Colonic mucosa (tissue), 4 donors: ENCODE measurements at places on chromosomes 11 and 22.

- DNase-seq: no peak
Observed at GRCh38 chr22:40482391-40482790, 112.0 kb downstream of the SGSM3 start.

DNA sequence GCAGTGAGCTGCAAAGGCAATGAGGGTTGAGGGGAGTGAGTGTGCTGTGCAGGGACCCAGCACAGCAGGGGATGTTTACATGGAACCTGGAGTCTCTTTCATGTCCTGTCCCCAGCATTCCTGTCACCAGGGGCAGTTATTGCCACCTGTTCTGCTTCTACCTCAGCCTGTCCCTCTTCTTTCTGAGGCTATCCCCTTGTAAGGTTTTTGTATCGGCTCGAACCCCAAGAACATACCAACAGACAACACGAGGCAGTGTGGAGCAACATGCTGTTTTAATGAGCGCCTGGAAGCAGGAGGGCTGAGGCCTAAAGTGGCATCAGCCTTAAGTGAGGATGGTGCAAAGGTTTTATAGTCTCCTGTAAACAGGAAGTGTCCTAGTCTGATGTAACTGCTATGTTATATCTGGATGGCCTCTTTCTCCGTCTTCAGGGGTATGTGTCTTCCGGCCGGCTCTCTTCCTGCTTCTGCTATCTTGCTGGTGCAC, 3.9 kb downstream of the SCGB2A2 start:
- no peak for DNase-seq

GRCh38 chr11:63999349-64000025, 13.2 kb downstream of the OTUB1 start:
- DNase-seq: peak; percentile 79

GRCh38 chr11:36266767-36267166, 22.5 kb downstream of the COMMD9 start:
- DNase-seq: peak; percentile 1

- DNase-seq: no peak
Observed at GRCh38 chr11:132248580-132248979, 878.2 kb downstream of the NTM start.

DNA sequence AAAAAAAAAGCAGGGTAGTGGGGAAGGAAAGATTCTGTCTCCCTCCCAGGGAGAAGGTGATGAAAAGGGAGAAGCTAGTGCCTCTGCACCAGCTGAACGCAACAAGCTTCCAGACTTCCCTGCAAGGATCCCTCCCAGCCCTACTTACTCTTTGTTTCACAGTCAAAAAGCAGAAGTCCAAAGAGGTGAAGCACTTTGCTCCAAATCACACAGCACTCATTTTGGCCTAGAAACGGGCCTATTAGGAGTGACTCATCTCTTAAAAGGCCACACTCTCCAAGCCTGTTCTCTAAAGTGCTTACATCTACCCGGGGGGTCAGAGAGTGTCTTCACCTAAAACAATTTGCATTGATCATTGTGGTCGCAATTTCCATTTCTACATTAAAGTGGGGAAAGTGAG, 17.7 kb upstream of the GRK3 start:
- DNase-seq: no peak

GRCh38 chr11:4443232-4443891, 5.7 kb upstream of the OR52K2 start:
- DNase-seq: no peak

- DNase-seq: no peak
Observed at GRCh38 chr22:48407256-48407955, 1420.3 kb downstream of the BRD1 start.

- DNase-seq: no peak
Observed at GRCh38 chr11:23961503-23962338, 535.1 kb upstream of the LUZP2 start.

DNA sequence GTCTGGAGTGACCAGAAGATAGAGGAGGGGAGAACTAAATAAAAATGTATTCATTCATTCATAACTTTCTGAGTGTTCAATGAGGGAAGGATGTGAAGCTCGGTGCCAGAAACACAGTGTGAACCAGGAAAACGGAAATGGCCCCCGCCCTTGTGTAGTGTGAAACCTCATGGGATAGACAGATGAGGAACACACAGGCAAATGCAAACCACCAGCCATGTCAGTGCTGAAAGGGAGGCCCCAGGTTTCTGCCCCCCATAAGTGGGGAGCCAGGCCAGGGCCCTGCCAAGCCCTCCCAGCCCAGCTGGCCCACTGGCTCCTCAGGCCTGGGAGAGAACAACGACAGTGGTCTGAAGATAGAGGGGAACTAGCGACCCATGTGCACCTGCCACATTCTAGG, 30.5 kb downstream of the LARGE1 start:
- DNase-seq: no peak

DNA sequence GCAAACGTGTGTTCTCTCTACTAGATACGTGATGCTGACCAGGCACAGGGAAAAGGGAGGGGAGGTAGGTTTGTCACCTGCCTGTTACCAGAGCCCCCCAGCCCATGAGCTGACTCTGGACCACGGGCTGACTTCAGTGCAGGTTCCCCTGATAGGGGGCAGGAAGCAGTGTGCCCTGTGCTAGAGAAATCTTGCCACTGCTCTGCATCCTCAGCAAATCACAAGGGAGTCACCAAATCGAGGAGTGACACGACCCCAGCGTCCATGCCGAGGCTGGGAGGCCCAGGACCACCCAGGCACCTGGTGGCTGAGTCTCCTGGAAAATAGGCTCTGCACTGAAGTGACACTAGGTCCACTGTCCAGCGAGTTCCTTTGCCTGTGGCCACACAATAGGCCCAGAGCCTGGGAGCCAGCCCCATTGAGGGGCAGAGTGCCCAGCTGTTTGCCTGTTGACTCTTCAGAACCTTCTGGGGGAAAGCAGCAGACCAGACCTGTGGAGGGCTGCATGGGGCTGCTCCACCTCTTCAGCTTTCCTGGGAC, 99.3 kb downstream of the CTTN start:
- no peak for DNase-seq

- peak; percentile 24 for DNase-seq
Observed at GRCh38 chr11:113796663-113797259, 17.2 kb downstream of the CLDN25 start.
